Right lung (tissue), 10 donors: ENCODE measurements at places on chromosomes 11 and 22. TPM values are rescaled to one million over a fixed set of nuclear protein-coding genes. Genes with fewer than 3 reads are reported as not detected.

- no peak for DNase-seq
Observed at GRCh38 chr11:34905666-34906065, 10.5 kb downstream of the APIP start.

DNA sequence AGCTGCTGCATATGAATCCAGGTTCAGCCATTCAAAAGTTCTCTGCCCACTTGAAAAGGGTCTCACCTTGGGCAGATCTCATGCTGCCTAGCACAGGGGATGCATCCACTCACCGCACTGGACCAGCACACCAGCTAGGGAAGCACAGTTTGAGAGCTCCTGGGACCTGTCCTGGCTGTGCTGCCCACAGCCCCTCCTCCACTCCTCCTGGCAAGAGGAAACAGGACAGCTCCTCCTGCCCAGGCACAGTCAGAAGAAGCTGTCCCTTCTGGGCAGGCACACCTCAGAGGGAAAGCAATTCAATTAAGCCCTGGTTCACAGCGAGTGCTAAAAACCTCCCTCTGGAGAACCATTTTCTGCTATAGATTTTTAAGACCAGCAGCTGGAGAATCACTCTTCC, 146.7 kb downstream of the ST3GAL4 start:
- no peak for DNase-seq

The APOL5 gene
- polyA plus RNA-seq = not detected

DNA sequence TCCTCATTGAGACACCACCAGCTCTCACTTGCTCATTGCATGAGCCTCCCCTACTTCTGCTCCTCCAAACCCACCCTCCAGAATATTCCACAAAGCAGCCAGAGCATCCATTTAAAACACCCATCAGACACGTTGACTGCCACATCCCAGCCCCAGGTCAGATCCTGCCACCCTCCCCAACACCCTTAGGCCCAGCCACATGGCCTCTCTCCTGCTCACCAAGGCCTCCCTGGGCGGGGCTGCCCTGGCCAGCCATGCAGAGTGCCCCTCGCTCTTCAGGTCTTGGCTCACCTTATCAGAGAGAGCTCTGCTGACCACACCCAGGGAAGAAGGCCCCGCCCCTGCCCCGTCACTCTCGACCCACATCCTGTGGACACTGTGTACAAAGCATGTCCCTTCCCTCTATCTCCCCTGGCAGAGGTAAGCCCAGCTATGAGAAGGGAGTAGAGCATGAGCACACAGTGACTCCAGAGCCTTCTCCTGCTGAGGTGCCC, 106.8 kb downstream of the MICAL3 start:
- DNase-seq = no peak

The CARD16 gene
- 22.8 TPM for polyA plus RNA-seq

GRCh38 chr11:81339521-81339920, 1394.1 kb downstream of the FAM181B start:
- DNase-seq = no peak

- no peak for DNase-seq
Observed at GRCh38 chr11:90919332-90919731, 696.5 kb upstream of the CHORDC1 start.

DNA sequence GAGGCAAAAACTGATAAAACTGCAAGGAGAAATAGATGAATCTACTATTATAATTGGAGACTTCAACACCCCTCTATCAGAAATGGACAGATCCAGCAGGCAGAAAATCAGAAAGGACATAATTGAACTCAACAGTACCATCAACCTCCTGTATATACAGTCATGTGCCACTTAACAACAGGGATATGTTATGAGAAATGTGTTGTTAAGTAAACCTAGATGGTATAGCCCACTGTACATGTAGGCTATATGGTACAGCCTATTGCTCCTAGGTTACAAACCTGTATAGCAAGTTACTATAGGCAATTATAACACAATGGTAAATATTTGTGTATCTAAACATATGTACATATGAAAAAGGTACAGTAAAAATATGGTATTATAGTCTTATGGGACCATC, 66.8 kb upstream of the PHF21A start:
- no peak for DNase-seq

DNA sequence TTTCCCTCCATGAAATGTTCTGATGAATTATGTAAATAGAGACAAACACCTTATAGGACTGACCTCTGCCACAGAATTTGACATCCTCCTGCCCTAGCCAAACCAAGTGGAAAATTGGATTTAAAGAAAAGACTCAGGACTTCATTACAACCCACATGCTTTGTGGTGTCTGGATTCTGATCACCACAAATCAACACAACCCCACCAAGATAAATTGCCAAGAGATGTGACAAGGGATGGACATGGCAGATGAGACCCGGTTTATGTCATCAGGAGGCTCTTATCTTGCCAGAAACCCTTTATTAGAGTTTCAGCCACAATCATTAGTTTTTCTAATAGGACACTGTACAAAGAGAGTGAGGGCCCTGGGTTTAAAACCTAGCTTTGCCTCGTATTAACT, 57.9 kb upstream of the SLC6A5 start:
- no peak for DNase-seq

The YAP1 gene
- 340 TPM for polyA plus RNA-seq

The SPDYC gene
- not detected for polyA plus RNA-seq

- no peak for DNase-seq
Observed at GRCh38 chr22:34395370-34395769, 475.1 kb upstream of the LARGE1 start.

The SLC22A24 gene
- polyA plus RNA-seq = not detected

GRCh38 chr11:111911563-111912401, at the start of gene CRYAB:
Gene CRYAB, minus strand, starts transcription at chr11:111911770. Its CDS starts 46 bp downstream, at chr11:111911724.
- DNase-seq = peak; percentile 84

The SLC22A6 gene
- not detected for polyA plus RNA-seq

The ZNF70 gene
- polyA plus RNA-seq = 9.1 TPM

The HBG2 gene
- 7,439 TPM for polyA plus RNA-seq

DNA sequence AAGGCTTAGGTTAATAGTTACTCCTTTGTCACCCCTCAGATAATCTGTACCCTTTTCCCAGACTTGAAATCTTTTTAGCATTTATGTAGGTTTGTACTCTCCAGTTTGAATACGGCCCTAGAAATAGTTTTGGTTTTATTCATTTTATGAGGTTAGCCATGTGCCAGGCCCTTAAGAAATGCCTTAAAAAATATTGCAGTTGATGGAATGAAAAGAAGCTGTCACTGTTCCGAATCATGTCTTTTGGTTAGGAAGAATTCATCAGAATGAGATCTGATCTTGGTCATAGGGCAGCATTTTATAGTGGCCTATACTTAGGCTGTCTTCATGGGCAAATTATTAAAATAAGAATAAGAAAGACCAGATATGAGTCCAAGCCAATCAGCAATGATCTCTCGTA, 14.8 kb upstream of the PRSS23 start:
- DNase-seq = no peak

GRCh38 chr22:20571531-20572007, 64.2 kb downstream of the MED15 start:
- no peak for DNase-seq

- DNase-seq = no peak
Observed at GRCh38 chr11:15202626-15203025, 87.9 kb downstream of the INSC start.

GRCh38 chr22:42389143-42389542, 43.1 kb downstream of the NFAM1 start:
- no peak for DNase-seq

The OR52I1 gene
- 0.06 TPM for polyA plus RNA-seq

DNA sequence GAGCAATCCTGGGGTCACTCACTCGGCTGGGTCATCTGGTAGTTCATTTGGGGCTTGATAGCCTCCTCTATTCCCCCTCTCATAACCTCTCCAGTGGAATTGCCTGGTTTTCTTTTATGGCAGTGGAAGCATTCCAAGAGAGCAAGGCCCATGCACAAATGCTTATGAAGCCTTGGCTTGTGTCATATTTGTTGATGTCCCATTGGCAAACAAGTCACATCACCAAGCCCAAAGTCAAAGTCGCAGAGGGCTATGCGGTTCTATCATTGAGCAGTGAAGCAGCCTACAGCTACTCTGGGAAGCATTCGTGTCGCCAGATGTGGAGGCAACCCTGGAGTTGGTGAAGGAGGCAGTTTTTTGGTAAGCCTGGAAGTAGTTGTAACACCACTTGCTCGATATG, 12.3 kb downstream of the KCTD14 start:
- no peak for DNase-seq
